ENCODE measurements at places on chromosomes 4 and X.

GRCh38 chrX:13256603-13257002 is 63.2 kb downstream of the ATXN3L start:
- no peak for DNase-seq

GRCh38 chr4:77917601-77918000 is 55.0 kb downstream of the MRPL1 start:
- no peak for DNase-seq

DNA sequence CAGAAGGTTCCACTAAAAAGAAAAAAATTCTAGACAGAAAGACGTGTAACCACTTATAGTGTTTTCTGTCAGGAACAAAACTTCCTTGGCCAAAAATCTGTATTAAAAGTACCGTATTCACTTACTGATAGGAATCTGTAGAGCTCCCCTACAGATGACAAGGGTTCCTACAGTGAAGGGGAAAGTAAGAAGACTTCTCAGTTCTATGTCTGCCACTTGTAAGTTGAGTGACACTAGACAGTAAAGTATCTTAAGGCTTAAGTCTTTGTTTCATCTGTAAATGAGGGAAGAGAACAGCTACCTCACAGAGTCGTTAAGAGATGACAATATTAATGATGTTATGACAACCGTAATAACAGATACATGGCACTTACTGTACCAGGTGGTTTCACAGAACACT is 3.3 kb downstream of the COQ2 start:
- DNase-seq = no peak

- DNase-seq = no peak
Measured at GRCh38 chrX:38796946-38797345, 4.3 kb upstream of the MID1IP1 start.

DNA sequence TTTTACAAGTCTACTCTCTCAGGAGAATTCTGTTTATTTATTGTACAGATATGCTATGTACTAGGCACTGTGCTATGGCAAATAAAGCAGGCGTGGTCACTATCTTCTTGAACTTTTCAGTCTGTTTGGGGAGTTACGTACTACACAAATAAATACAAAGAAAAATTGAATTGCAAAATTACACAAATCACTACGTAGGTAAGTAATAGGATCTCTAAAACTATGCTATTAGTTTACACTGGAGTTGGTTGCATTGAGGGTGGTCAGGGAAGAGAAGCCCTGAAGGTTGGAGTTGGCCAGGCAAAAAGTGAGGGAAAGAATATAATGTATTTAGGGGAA is 75.7 kb downstream of the GAB1 start:
- DNase-seq = no peak

DNA sequence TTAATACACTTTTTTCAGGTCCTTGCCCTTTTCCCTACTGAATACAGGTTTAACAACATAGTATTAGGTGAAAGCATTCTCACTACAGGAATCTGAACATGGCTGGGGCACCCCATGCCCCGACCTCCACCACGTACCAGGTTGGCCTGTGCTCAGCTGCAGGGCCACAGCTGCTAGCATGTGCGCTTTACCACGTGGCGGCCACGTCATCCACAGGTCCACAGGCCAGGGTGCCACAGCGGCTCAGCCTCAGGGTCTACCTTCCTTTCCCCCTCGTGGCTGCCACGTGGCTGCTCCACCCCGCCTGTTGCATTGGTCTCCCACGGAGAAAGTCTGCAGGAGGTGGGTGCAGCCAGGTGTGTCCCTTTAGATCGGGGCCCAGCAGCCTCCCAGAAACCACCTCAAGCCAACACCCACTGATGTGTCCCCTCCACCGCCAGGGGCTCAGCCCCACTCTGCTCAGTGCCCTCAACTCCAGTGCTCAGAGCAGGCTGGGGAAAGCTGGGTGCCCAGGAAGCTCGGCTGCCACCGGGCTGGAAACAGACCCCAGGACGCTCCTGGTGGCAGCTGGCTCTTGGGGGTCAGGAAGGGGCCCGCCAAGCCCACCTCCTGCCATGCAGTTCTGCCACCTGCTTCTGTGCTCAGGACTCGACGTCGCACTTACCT is 17.8 kb downstream of the CTBP1 start:
- no peak for DNase-seq

GRCh38 chrX:56231537-56232090 is 542 bp upstream of the KLF8 start:
- no peak for DNase-seq

- no peak for DNase-seq
Measured at GRCh38 chr4:79604152-79604551, 196.1 kb upstream of the GK2 start.

DNA sequence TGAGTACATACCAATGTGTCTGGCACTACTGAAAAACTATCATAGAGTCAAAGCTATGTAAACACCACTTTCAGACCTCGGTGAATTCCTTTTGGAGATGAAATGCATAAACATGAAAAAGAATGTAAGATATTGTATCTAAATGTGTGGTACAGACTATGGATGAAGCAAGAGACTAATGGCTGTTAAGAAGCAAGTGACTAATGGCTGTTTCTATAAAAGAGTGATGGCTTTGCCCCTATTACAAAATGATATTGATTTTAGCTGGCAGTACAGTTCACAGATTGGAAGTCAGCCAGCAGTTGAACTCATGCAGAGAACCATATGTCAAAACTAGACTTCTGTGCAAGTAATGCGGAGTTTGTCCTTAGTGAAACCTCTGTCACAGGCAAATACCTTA is 359.3 kb downstream of the GRXCR1 start:
- no peak for DNase-seq

GRCh38 chr4:156291317-156291716 is 337.7 kb upstream of the CTSO start:
- DNase-seq = no peak

DNA sequence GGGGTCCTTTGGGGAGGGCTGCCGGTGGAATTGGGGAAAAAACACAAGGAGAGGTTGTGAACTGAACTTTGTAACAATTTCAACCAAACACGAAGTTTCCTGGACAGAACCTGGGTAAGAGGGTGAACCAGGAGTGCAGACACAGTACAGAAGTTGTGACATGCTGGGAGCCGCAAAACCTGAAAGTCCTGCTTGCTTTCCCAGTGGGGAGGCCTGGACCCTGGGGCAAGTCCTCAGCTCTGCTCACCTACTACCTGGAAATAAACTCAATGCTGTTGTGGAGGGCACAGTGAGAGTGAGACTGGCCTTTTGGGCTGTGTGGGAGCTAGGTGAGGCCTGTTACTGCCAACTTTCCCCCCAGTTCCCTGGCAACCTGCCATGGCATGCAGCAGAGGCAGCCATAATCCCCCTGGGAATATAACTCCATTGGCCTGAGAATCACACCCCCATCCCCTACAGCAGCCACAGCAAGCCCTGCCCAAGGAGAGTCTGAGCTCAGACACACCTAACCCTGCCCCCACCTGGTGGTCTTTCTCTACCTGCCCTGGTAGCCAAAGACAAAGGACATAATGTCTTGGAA is 162.8 kb downstream of the THOC2 start:
- no peak for DNase-seq

DNA sequence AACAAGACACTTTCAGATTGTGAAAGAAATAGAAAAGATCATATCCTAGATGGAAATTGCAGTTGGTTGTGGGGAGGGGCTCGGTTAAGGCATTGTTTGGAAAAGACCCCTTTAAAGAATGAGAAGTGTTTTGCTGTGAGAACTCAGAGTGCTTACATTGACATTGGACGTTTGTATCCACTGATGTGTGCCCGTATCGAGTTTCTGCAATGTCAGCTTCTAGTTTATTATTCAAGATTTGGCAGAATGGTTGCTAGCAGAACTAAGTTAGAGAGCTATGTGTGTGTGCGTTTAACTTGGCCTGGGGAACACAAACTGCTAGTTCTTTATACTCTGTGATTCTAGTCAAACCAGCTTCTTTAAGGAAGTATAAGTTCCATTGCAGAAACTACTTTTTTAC is 2702.5 kb downstream of the PCDH7 start:
- DNase-seq = no peak

DNA sequence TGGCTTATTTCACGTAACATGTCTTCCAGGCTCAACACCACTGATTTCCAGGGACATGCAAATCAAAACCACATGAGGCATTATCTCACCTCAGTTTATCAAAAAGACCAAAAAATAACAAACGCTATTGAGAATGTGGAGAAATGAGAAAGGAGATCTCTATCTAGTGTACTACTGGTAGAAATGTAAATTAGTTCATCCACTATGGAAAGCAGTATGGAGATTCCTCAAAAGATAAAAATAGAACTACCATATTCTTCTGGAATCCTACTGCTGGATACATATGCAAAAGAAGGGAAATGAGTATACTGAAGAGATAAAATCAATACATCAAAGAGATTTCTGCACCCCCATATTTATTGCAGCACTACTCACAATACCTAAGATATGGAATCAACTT is 329.6 kb upstream of the NDST3 start:
- DNase-seq = no peak

- no peak for DNase-seq
Measured at GRCh38 chr4:16264798-16265197, 38.5 kb upstream of the TAPT1 start.

All from stimulated activated CD4-positive, alpha-beta T cell treated with anti-CD3 and anti-CD28 coated beads, Interleukin-1b, Interleukin-23, amount 100 ng/mL, for 1 hour (primary cell).